ENCODE measurements at places on chromosomes 3 and 15.

DNA sequence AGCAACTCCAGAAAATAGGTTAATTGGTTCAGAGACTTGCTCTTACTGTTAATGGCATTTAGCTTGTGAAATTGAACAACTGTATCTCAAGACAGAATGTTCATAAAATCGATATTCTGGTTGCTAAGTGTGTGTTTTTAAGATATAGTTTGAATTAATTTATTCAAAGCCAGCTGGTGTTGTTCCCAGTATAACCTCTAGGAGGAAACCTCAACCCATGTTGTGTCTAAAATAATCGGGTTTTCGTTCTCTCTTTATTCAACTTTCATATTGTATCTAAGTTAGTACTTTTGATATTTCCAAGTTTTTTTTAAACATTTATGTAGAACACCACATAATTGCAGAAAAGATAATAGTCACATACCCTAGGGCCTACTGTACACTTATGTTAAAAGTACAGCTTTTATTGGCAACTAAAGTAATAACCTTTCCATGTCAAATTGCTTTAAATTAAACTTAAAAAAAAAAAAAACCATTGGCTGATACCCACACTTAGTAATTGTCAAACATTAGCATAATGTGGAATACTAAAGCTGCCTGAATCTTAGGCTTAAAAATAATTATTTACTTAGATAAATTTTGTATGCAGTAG is 90.9 kb downstream of the SAMMSON start:
- DNase-seq, result no peak

GRCh38 chr15:60619131-60619530 is 140.2 kb upstream of the ICE2 start:
- DNase-seq, result no peak

GRCh38 chr3:66380200-66380932 is 120.5 kb downstream of the LRIG1 start:
- DNase-seq, result no peak

- no peak for DNase-seq
Measured at GRCh38 chr3:53353202-53353601, 5.9 kb upstream of the DCP1A start.

- no peak for DNase-seq
Measured at GRCh38 chr3:132555306-132556035, 41.6 kb upstream of the ACKR4 start.

- no peak for DNase-seq
Measured at GRCh38 chr3:174397848-174398247, 461.3 kb upstream of the NAALADL2 start.

GRCh38 chr3:35832140-35832571 is 192.8 kb downstream of the ARPP21 start:
- DNase-seq, result no peak

DNA sequence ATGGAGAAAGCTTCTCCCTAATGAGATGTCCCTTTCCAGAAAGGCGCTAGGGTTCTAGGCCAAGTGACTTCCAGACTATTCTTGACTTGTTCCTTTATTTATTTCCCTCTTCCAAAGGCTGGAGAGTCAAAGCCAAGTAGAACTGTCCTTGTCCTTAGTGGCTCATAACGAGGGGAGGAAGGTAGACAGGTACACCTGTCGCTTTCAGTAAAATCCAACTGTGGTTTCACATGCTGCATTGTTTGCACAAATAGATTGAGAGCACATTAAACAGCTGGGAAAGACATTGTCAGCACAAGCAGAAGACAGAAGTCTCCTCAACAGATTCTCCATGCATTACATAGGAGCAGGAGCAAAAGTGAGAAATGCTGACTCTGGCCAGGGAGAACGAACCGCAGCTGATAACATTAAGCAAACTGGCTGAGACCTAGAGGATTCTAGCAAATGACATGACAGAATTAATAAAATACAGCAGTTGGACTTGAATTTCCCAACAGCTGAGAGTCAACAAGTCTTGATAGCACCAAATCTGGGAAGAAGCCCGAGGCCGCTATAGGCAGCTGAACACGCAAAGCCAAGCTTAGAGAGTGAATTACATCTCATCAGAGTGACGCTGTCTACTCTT is 227.7 kb downstream of the TLE3 start:
- no peak for DNase-seq

DNA sequence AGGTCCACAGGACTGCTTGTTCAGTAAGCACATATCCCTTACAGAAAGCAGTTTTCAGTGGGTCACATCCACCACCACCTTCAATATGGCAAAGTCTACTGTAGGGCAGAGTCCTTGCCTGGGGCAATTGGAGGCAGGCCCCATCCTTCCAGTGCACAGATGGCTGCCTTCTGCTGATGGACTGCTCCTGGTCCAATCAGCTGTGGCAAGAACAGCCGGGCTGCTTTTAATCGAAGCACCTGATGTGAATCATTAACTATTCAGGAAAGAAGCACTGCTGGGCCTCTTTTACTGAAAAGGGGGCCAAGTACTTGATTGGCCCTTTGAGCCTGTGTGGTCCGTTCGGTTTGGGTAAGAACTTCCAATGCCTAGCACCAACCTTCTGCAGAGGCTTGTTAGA is 24.4 kb downstream of the LARS2 start:
- no peak for DNase-seq

- no peak for DNase-seq
Measured at GRCh38 chr15:78083687-78084448, 6.4 kb upstream of the TBC1D2B start.

- DNase-seq, result no peak
Measured at GRCh38 chr15:62359416-62359815, 194.3 kb upstream of the C2CD4B start.
